ENCODE measurements at places on chromosomes 4 and X.

GRCh38 chrX:65999029-65999562 lies 40.8 kb downstream of the VSIG4 start:
- DNase-seq: no peak

GRCh38 chrX:46617906-46618305 lies 44.3 kb downstream of the CHST7 start:
- no peak for DNase-seq

GRCh38 chr4:64814616-64815015 lies 405.4 kb upstream of the TECRL start:
- DNase-seq: peak; percentile 10

DNA sequence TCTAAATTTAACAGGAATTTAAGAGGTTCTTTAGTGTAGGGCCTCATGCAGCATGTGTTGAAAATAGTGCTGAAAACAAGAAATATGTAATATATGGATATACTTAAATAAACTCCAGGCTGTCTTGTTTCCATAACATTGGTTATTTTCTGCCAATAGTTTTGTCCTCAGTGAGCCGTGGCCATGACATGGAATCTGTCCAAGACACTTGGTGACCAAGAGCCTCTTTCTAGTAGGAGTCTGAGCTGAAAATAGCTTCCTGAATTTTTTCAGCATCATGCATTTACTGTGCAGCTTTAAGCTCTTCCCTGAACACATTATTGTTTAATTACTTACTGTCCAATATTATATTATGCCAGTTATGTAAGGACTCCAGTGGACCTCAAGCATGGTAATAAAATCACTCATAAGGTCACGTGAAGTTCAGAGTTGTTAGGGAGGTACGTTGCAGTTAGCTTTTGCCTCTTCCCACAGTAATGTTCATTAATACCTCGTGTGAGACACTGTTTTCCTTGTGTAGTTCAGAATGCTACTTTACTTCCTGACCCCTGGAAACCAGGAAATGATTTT lies 488.2 kb downstream of the GRID2 start:
- no peak for DNase-seq

DNA sequence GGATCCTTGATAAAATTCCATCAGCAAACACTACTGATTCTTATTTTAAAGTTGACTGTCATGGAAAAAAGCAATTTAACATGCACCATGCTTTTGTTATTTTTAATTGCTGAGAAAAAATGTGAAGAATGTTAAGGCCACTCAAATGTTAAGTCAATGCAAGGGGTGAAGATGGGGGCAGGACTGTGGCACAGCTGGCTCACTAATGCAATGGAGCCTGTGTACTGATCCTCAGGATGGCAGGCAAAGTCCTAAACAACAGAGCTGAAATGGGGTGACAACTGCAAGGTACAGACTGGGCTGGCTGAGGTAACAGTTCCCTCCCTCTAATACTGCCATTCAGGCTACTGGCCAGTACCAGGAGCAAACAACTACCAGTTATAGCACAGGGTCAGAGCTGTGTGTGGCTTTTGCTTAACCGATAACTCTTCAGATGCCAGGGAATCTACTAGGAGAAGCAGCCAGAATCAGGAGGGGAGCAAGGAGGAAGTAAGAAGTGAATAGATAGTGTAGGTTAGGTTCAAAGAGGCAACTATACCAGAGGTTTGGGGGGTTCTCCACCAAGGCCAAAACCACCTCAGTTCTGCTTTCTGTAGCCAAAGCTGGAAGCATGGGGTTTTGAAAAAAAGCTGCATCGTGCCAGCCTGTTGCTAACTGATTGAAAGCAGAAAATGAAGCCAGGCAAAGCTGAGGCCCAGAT lies 372.6 kb downstream of the OPHN1 start:
- no peak for DNase-seq

- DNase-seq: no peak
Measured at GRCh38 chr4:123386609-123387008, 10.0 kb upstream of the SPRY1 start.

DNA sequence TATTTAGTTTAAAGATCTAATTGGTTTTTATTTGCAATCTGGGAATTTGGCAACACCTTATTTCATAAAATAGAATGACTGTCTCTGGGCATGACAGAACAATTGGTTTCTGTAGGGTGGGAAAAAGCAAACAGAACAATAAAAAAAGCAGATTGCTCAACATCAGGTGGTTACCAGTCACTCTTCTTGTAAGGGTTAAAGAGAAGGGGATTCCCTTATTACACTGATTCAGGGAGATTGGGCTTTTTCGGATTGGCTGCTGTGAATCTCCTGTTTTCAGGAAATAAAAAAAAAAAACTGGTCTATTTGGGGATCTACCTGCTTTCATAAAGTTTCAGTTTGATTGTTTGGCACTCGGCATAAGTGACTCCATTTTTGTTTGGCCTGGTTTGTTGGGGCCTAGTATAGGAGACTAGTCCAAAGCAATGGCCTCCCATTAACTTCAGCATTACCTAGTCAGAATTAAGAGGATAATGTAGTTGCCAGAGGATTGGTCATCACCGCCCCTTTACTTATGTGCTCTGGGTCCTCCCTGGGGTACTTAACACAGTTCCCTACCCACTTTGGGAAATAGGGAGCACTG lies 380.5 kb downstream of the IDS start:
- no peak for DNase-seq

- DNase-seq: no peak
Measured at GRCh38 chr4:83364312-83364711, 29.7 kb upstream of the HPSE start.

DNA sequence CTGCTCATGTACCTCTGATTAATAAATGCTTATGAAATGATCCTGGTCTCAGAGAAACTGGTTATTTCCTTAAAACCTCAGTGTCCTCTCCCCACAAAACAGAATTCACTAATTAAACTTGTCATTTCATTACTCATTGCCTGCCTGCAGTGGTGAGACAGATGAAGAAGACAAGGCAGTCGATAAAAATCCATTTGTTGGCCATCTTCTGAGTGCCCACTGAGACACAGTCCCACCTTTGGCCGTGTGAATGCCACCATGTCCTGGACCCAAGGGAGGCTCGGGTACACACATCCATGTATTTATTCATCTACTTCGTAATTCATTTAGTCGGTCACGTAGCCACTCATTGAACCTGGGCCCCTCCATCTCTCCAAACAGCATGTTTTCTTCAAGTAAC lies 3.5 kb downstream of the S100P start:
- no peak for DNase-seq

- peak; percentile 61 for DNase-seq
Measured at GRCh38 chr4:6658597-6659075, 18.2 kb downstream of the MRFAP1 start.
